ENCODE measurements at places on chromosomes 11 and 22.

GRCh38 chr11:112523951-112524350 is 263.3 kb upstream of the PLET1 start:
- no peaks in the 10 kb centered on the region for H3K27me3 ChIP-seq
- H3K36me3 ChIP-seq: no peaks in the 10 kb centered on the region
- DNase-seq: no peak
- peaks cover 4% of the 10 kb centered on the region for H3K4me1 ChIP-seq
- no peak overlapping the region for H3K4me3 ChIP-seq
- no peak overlapping the region for H3K27ac ChIP-seq

DNA sequence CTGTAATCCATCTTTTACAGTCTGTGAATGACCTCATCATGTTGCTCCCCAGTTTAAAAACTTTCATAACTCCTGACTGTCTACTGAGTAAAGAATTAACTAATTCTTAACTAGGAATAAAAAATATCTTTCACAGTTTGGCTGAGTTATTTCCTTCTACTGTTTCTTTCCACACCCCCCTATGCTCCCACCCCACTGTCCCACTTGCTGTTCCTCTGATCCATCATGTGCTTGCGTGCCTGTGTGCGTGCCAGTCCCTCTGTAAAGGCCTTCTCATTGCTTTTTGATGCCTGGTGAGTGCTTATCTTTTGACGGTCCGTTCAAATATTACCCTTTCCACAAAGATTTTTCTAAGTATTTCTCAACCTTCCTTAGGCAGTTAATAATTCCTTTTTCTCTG is 55.6 kb downstream of the ATG16L2 start:
- H3K4me1 ChIP-seq: no peaks in the 10 kb centered on the region
- H3K27ac ChIP-seq: no peak overlapping the region
- no peaks in the 10 kb centered on the region for H3K36me3 ChIP-seq
- no peak for DNase-seq

GRCh38 chr22:28175730-28176492 is 256.9 kb upstream of the PITPNB start:
- H3K27me3 ChIP-seq: no peaks in the 10 kb centered on the region
- no peak for DNase-seq
- no peaks in the 10 kb centered on the region for H3K4me1 ChIP-seq
- H3K4me3 ChIP-seq: no peak overlapping the region
- no peak overlapping the region for H3K27ac ChIP-seq

DNA sequence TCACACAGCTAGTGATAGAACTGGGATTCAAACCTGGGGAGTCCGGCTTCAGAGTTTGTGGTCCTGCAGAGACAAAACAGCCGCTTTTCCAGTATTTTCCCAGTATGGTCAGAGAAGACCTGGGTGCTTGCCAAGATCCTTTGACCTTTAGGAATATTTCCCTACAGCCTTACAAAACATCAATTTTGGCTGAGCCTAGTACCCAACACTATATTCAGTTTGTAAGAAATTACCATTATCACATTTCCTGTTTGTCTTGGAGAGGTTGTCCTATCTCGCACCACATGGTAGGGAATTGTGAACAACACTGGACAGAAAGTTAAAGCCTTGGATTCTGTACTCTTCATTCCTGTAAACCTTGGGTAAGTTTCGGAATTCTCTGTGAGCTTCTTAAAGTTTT is 10.7 kb upstream of the NEU3 start:
- no peaks in the 10 kb centered on the region for H3K4me1 ChIP-seq
- peaks cover 6% of the 10 kb centered on the region for H3K36me3 ChIP-seq
- DNase-seq: no peak
- H3K27ac ChIP-seq: no peak overlapping the region
- no peak overlapping the region for H3K4me3 ChIP-seq

DNA sequence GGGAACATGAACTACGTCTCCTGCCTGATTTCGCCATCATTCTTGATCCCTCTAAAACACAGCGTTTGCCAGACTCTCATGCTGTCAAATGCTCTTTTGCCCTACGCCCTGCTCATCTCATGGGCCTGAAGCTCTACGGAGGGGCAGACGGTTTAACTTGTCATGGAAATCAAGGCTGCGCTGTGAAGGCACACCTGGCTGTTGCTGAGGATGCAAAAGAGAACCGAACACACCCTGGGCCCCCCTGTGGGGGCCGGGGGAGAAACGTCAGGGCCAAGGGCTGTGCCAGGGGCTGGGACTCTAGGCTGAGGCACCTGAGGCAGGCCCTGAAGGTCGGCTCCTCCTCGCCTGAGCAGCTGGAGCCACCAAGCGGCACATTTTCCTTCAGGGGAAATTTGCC is 957.2 kb downstream of the BRD1 start:
- no peaks in the 10 kb centered on the region for H3K36me3 ChIP-seq
- no peak overlapping the region for H3K4me3 ChIP-seq
- H3K27me3 ChIP-seq: no peaks in the 10 kb centered on the region
- DNase-seq: no peak

- DNase-seq: no peak
- H3K27me3 ChIP-seq: no peaks in the 10 kb centered on the region
- peaks cover 34% of the 10 kb centered on the region for H3K36me3 ChIP-seq
- H3K27ac ChIP-seq: no peak overlapping the region
- H3K4me1 ChIP-seq: peaks cover 8% of the 10 kb centered on the region
Observed at GRCh38 chr11:376531-377173, 7.4 kb downstream of the B4GALNT4 start.

DNA sequence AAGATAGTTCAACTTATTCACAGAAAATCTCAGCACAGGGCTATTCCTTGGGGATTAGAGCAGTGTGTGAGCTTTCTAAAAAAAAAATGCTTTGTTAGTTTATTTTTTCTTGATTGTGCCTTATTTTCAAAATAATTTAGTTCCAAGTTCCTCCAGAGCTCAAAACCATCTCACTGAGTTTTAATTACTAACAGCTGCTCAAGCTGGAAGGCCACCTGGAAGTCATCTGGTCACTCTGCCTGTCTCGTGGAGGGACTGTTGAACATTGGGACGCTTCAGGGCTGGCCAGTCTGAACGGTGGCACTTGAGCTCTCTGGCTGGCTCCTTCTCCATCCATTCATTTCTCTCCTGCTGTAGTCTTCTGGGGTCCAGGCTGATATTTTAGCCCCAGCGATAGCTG is 4.0 kb downstream of the OR51E1 start:
- no peak overlapping the region for H3K27ac ChIP-seq
- H3K4me3 ChIP-seq: no peak overlapping the region
- H3K27me3 ChIP-seq: no peaks in the 10 kb centered on the region
- no peaks in the 10 kb centered on the region for H3K4me1 ChIP-seq
- no peaks in the 10 kb centered on the region for H3K36me3 ChIP-seq

DNA sequence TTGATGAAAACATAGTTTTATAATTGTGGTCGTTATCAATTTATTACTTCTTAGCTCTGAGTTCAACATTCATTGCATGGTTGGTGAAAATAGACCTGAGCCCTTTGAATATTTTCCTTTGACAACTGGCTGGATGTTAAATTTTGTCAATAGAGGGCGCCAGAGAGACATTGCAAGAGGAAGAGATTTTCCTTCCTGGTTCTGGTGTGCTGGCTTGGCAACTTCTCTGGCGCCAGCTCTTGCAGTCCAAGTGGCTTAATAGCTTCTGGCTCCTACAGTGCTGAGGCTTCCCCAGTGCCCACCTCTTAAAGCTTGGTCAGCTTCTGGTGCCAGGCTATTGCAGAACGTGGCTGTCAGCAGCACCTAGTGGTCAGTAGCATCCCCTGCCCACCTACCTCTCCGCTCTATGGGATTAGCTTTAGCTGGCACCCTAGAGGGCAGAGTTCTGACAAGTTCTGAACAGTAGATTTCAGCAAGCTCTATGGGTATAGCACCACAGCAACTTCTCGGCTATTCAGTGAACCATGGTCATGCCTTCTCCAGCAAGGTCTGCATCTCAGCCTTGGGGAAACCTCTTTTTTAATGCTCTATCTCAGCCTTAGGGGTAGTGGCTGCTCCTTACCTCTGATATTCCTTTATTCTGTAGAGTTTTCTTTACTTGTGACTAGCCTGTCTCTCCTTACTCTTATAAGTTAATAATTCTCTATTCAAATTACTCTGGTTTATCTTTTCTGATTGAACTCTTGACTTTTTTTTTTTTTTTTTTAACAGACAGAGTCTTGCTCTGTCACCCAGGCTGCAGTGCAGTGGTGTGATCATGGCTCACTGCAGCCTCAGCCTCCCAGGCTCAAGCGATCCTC is 59.4 kb downstream of the ACER3 start:
- H3K27ac ChIP-seq: no peak overlapping the region
- H3K27me3 ChIP-seq: no peaks in the 10 kb centered on the region
- H3K4me1 ChIP-seq: peaks cover 3% of the 10 kb centered on the region
- no peak overlapping the region for H3K4me3 ChIP-seq
- no peaks in the 10 kb centered on the region for H3K36me3 ChIP-seq

GRCh38 chr11:115348416-115348815 is 155.8 kb downstream of the CADM1 start:
- no peaks in the 10 kb centered on the region for H3K27me3 ChIP-seq
- no peaks in the 10 kb centered on the region for H3K36me3 ChIP-seq

DNA sequence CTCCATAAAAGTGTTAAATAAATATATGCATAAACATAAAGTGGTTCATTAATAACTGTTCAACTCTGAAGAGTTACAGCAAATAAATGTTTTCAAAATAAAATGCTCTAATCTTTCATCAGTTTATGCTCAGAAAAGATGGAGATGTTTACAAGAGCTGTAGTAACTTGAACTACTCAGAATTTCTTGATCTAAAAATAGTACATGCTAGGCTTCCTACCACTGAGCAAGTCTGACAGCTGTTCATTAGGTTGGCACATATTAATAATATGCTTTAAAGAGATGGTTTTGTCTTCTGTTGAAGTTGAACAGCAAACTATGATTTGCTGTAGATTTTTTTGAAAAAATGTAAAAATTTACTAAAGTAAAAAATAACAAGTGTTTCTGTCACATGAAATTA is 10.8 kb upstream of the SLN start:
- H3K4me1 ChIP-seq: peaks cover 6% of the 10 kb centered on the region
- H3K4me3 ChIP-seq: no peak overlapping the region
- no peak overlapping the region for H3K27ac ChIP-seq
- no peaks in the 10 kb centered on the region for H3K36me3 ChIP-seq
- DNase-seq: no peak

DNA sequence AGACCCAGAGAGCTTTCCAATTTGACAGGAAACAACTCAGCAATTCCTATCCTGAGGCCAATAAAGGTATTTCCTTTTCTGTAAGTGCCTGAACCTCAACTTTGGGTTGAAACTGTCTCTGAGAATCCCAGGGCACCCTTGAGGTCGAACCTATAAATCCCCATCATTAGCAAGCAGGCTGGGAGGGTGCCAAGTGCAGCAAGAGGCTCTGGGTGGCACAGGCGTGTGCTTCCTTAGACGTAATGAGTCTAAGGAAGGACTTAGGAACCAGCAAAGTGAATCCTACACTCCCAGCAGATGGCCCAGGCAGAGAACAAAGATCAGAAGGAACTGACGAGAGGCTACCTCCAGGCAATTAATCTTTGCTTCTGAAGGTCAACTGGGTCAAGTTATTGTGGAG is 234.3 kb upstream of the NARS2 start:
- H3K36me3 ChIP-seq: peaks cover 10% of the 10 kb centered on the region
- H3K4me1 ChIP-seq: peaks cover 24% of the 10 kb centered on the region
- no peak overlapping the region for H3K4me3 ChIP-seq
- no peak for DNase-seq
- no peak overlapping the region for H3K27ac ChIP-seq
- H3K27me3 ChIP-seq: no peaks in the 10 kb centered on the region

DNA sequence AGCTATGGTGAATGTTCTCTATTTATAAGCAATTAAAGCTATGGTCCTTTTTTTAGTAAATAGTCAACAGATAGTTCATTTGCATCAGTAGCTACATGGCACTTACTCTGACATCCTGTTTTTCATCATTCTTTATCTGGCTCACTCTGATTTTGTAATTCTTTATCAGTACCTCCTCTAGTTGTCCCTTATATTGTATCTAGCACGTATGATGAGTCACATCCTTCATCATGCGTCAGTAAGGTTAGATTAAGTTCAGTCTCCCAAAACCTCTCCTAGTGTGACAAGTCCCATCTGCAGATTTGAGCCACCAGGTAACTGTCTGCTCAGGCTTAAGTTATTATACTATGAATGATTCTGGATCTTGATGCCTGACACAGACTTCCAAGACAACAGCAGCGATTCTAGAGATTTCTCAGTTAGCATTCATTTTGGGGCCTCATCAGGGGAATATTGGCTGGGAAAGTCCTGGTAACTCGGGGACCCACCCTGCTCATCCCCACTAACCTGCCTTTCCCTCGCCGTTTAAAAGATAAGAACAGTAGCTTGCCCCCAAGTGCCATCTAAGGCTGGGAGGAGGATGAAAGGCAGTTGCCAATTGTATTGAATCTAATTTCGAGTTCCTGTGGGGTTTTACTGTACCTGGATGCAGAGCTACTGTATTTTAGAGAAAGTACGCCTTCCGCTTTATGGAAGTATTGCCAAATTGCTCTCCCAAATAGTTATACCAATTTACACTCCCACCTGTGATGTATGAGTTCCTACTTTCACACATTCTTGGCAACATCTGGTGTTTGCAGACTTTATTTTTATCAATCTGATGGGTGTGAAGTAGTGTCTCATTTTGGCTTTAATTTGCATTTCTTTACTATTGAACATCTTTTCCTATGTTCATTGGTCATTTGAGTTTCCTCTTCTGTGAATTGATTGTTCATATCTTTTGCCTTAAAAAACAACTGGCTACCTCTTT is 55.9 kb downstream of the ZC3H12C start:
- DNase-seq: peak; percentile 71
- no peak overlapping the region for H3K27ac ChIP-seq
- no peak overlapping the region for H3K4me3 ChIP-seq
- H3K4me1 ChIP-seq: no peaks in the 10 kb centered on the region
- no peaks in the 10 kb centered on the region for H3K27me3 ChIP-seq

All from trophoblast cell (in vitro differentiated cells and primary cell).